ENCODE measurements at places on chromosomes 7 and 10.

GRCh38 chr10:62000726-62001125, 99.2 kb downstream of the ARID5B start:
- DNase-seq = no peak

DNA sequence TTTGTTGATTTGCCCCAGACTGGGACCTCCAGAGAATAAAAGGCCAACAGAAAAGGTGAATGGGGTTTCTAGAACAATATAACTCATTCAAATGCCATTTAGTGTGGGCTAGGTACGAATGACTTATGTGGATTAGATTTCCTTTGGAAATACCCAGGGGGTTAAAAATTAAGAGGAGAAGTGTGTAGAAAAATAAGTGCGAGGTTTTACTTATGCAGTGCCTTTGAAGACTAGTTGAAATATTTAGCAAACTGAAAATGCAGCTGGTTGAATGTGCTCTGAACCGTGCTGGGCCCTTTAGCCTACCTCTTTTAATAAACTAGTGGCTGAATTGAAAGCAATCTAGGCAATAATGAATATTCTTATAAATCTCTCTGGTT, 180.6 kb downstream of the LRMDA start:
- DNase-seq = no peak

- no peak for DNase-seq
These were observed 26.7 kb upstream of the OTUD1 start for GRCh38 chr10:23412223-23412622.

DNA sequence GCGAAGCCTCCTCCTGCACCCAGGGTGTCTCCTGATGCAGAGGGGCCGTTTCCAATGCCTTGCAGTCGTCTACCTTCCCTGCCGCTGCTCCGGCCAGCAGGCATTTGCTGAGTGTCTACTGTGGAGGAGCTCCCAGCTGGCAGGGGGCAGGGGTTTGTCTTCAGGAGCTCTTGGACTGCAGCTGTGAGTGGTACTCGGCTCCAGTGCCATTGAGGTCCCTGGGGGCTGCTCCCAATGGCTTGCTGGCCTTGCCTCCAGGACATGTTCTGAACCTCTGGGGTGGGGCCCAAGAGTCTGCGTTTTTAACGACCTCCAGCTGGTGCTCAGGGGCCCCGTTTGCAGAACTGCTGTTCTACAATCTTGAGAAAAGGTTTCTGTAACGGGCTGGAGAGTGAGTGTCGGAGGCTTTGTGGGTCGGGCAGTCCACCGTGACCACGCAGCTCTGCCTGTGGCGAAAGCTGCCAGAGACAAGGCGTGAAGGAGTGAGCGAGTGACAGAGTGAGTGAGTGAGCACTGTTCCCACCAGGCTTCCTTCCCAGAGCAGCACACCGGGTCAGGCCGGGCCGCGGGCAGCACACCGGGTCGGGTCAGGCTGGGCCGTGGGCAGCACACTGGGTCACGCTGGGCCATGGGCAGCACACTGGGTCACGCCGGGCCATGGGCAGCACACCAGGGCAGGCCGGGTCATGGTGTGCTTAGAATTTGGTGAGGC, 520.2 kb downstream of the PTPRN2 start:
- no peak for DNase-seq

DNA sequence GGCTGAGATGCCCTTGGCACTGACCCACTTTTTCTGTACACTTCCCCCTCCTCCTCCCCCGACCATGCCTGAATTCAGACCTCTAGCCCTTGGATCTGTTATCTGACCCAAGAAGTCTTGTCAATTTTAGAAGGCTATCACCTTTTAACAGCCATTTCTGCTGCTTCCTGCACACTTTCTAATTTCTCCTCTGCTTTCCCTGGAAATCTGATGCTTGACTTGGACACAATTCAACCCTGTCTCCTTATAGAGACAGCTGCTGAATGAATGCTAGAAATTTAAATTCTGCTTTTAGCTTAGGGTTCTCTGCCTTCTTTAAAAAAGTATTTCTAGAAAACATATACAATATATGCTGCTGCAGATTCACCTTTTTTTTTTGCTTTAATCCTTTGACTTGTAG, 417.9 kb upstream of the KLF6 start:
- no peak for DNase-seq

DNA sequence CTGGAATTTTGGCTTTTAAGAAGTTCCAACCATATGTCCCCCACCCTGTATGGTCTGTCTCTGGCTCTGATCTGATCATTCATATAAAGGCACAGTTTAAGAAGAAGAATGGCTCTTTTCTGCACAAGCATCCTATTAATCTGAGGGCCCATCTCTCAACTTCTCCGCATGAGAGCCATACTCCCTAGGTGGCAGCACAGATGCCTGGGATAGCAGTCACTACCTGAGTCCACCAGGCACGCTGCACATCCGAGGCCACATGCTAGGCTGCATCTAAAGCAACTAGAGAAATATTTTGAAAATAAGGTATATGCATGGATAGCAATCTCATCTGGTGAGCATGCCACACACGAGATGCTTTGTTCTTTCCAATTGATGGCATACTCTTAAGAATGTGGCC, 565.5 kb downstream of the PARD3 start:
- DNase-seq = no peak

DNA sequence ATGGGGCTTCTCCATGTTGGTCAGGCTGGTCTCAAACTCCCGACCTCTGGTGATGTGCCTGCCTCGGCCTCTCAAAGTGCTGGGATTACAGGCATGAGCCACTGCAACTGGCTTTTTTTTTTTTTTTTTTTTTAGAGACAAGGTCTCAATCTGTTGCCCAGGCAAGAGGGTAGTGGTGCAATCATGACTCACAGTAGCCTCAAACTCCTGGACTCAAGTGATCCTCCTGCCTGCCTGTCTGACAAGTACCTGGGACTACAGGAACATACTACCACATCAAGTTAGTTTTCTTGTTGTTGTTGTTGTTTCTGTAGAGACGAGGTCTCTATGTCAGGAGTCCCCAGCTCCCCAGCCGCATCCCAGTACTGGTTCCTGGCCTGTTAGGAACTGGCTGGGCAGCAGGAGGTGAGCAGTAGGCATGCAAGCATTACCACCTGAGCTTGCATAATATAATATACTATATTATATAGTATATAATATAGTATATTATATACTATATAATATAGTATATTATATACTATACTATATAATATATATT, 55.7 kb downstream of the TPK1 start:
- no peak for DNase-seq

- DNase-seq = no peak
These were observed 786 bp downstream of the CUEDC2 start for GRCh38 chr10:102431452-102432124.

GRCh38 chr7:151632750-151633515, 113.2 kb upstream of the RHEB start:
- peak; percentile 43 for DNase-seq

GRCh38 chr7:115227473-115228235, 305.8 kb downstream of the MDFIC start:
- no peak for DNase-seq

DNA sequence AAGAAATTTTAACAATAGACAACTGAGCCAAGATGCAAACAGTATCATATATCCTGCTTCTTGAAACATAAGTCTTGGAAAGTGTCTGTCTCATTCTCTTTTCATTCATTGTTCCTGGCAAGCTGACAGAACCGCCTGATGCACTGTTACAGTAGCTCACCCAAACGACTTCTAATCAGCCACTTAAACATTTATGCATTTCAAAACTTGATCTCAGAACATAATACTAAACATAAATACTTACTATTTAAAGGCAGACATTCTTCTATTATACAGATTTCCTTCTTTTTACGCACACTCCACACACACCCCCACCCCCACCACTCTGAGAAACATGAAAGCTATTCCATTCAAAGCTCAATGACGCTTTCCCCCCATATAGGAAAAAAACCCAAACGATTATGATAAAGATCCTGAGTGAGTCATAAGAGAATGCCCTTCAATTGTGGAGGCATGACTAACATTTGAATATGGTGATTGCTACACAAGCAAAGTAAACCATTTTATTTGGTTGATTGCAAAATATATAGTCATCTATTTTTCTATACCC, 30.5 kb downstream of the SHTN1 start:
- DNase-seq = no peak

GRCh38 chr10:62498271-62498670, 124.1 kb downstream of the ZNF365 start:
- no peak for DNase-seq

DNA sequence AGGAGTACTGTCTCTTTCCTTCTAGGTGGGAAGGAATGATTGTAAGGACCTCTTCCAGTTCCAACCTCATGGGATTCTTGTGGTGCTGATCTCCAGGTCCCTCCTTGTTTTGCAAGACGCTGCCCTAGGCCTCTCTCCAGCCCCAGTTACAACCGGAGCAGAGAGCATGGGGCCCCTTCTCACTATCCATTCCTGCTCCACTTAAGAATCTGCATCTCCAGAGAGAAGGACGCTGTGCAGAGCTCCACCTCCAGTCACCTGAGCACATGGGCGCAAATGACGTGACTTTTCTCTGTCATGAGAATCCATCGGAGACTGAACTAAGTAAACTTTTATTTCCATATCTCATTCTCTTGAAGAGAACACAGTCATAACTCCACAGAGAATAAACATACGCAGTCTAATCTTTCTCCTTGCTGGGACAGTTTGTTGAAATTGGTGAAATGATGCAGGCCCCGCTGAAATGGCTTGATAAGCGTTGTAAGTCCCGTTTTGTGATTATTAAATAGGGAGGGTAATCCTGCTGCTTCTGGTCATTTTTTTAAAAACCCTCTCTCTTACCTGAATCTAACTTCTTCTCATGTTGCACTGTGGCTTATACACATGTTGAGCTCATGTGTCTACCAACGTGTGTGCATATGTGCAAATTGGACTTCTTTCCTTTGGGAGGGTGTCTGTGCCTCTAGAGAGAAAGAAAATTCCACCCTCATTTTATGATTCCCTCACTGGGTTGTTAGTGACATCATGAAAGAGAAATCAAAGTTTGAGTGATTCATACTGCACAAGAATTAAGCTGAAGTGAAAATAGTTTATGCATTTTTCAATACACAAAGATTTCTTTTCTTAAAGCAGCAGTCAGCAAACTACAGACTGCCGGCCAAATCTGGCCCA, 133.2 kb upstream of the TBX20 start:
- no peak for DNase-seq

- no peak for DNase-seq
These were observed 406.9 kb upstream of the KLF6 start for GRCh38 chr10:4191894-4192293.

GRCh38 chr7:87416682-87417587, 58.5 kb downstream of the ABCB4 start:
- DNase-seq = peak; percentile 53

DNA sequence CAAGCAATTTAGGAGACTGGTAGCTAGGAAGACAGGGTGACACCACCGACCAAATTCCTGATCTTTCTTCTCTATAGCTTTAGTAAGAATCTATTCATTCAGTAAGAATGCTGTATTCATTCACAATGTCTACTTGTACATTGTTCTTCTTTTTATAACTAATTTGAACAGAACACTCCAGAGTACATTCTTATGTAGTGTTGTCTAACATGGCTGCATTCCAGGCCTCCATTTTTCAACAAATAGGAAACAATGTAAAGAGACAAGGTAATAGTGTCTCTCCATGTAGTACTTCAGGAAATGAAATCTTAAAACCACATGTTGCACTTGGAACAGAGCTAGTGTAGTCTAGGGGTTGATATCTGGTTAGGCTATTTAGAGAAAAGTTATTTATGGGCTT, 1.8 kb downstream of the VCL start:
- DNase-seq = no peak

DNA sequence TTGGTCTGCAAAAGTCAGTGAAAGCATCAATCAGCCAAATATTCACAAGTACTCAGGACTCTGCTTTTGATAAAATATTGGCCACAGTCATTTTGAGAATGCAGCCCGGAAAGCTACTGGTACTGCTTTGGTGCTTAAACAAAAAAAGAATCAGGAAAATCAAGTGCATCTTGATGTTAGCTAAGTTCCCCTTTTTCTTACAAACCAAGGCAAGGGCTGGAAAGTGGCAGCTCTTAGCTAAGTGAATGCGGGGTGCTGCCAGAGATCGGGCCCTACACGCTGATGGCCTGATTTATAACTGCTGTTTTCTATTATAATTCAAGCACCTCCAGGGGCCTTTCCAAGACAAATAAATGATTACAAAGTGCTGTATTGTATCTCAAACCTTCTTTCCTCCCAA, 136.8 kb upstream of the MGMT start:
- DNase-seq = no peak

DNA sequence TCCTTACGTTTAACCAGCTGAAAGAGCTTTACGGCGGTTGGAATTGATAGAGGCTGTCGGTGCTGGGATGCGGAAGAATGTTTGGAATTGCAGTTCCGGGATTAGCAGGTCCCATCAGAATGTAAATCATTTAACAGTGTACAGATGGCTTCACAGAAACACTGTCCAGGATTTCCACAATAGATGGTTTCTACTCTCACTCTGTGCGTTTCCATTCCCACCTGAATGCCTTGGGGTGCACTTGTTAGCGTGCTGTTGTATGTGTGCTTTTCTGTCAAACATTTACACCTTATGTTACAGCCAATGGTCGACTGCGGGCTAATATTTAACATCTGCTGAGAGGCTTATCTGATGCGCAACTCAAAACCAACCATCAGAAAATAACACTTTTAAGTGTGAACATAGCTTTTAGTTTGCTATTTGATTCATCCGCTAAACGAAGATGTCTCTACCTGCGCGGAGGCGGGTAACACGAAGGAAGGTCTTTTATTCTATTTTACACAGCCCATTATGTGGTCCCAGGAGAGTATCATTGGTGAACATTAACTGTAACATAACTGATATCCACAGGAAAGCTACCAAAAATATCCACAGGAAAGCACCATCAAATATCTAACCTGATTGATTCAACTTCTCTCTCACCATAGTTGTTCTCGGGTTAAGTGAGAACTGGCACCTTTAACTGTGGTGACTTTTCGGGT, 179.0 kb downstream of the PRPF18 start:
- no peak for DNase-seq

DNA sequence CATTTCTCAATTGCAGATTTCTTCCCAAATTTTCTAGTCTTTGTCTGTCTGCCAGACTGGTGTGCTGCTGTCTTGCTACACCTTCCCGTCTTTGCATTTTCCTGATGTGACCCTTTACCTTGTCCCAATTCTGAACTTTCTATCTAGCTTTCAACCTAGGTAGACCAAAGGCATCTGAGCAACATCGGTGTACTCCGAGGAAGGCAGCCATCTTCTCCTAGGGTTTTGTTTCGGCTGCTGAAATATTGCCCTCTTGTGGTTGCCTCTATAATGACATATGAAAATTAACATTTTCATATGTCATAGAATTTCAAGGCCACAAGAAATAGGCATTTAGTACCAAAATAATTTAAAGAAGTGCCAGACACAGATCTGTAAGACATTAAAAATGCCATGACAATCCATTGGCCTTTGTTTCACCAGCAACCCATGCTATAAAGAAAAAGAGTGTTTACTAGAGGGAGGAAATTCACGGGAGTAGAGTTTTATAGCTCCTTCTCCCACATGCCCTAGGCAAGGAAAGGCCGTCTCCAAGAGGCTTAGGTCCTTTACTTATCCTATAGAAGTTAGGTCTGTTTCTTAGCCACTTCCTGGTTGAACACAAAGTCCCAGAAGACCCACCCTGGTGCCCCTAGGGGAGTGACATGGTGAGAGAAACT, 23.4 kb downstream of the OR9A2 start:
- peak; percentile 32 for DNase-seq

- DNase-seq = no peak
These were observed 7.6 kb downstream of the ZFYVE27 start for GRCh38 chr10:97744405-97745035.

Data from stimulated activated CD4-positive, alpha-beta T cell treated with anti-CD3 and anti-CD28 coated beads, Interleukin-4, amount 100 ng/mL, for 4 hours (primary cell).